ENCODE measurements at places on chromosomes 13 and 19. TPM values are rescaled to one million over a fixed set of nuclear protein-coding genes. Genes with fewer than 3 reads are reported as not detected.

RPS19 gene
- polyA plus RNA-seq = 655 TPM

MAP1S gene
- polyA plus RNA-seq = 12.9 TPM

GAPDHS gene
- polyA plus RNA-seq = not detected

DMKN gene
- polyA plus RNA-seq = 1.4 TPM

- DNase-seq = no peak
Measured at GRCh38 chr13:26488236-26489003, 69.1 kb upstream of the WASF3 start.

DNA sequence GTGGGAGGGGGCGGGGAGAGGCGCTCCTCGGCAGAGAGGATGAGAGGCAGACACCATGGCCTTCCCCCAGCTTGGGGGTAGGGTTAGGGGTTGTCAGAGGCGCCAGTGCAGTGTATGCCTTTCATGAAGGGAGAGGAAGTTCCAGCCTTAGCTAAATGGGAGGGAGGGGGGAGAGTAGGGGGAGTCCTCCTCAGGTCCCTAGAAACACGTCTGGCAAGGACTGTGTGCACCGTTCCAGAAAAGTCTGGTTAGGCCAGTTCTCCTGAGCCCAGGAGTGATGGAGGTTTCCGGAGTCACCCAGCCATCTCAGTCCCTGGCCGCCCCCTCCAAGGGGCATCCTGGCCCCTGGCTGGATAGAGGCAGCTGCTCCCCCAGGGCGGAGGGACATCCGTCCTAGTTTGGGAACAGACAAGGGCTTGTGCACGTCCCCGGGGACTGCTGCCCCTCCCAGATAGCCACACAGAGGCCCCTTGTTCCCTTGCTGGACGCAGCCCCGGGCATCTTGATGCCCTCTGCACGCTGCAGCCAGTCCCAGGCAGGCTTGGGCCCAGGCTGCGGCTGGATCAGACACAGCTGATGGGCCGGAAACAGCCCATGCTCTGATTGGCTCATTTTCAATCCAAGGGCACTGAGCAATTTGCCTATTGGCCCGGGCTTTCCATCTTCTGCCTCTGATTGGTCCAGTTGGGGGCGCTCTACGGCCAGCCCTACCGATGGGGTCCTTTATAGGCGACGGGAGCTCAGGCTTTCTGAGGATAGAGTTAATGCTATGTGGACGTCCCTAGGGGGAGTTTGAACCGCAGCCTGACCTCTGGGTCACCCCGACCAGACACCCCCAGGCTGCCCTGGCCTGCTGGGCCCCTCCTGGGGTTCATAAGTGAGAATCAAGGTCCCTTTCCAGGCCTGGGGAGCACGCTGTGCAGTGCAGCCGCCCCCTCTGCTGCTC lies 3.8 kb downstream of the S1PR2 start:
- no peak for DNase-seq

DNA sequence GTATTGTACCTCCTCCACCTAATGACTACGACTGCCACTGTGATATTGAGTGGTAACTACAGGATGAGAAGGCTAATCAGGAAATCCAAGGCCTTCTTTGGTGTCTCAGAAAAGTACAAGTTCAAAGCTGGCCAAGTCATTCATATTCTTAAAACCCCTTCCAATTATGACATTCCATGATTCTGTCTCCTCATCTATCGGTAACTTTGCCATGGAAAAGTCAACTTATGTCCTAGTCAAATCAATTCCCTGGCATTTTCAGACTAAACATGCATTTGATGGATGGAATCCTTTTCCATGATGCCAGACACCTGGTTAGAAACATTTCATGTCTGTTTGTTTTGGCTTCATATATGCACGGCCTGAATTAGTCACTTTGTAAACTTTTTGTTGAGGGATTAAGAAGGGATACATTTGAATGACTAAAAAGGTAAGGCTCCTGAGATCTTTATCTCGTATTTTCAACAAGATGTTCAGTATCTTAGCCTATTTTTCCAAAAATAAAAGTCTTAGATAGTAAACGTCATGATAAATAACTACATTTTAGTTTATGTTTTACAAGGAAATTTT lies 186.5 kb downstream of the NHLRC3 start:
- no peak for DNase-seq

- DNase-seq = no peak
Measured at GRCh38 chr13:41394166-41394565, 63.2 kb upstream of the RGCC start.

DNA sequence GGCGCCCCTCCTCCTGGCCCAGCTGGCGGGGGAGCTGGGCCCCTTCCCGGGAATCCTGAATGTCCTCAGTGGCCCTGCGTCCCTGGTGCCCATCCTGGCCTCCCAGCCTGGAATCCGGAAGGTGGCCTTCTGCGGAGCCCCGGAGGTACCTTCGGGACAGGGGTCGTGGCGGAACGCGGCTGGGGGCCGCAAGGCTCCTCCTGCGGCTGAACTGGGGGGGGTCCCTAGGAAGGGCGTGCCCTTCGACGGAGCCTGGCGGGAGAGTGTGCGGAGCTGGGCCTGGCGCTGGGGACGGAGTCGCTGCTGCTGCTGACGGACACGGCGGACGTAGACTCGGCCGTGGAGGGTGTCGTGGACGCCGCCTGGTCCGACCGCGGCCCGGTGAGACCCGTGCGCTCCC lies 8.6 kb downstream of the ALDH16A1 start:
- no peak for DNase-seq

DNA sequence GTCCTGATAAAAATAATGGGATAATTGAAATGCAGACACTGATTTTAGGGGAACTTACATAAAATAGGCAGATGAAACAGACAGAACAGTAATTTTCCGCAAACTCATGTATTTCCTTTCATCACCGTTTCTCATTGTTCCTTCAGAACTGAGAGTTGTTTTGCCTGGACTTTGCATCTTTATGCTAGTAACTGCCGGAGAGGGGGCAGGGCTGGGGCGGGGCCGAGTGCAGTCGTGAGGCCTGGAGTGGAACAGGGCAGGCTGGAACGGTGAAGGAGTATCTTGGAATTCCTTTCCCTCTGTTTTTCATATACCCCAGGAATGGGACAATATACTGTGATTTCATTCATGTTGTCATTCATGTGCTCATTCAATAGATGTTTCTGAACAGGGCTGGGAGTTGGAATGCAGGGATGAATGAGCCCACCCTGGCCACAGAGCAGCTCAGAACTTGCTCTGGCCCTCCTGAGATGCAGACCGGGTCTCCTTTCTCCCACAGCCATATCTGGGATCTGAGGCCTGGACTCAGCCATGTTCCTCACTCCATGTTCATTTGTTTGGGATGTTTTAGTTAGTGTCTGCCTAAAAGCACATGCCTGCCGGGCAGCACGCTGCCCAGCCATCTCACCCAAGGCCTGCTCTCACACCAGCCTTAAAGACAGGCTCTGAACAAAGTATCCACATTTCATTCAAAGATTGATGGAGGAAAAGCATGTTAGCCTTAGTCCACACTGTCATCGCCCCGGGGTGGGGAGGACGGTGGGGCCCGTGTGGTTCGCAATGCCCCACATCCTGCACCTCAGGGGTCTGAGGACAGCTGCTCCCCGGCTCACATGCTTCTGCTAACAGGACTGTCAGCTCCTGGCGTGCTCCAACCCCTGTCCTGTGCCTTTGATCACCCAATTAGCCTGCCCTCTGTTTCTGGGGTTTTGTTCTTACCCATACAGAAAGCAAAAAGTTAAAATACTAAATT lies 92.9 kb downstream of the SOX1 start:
- no peak for DNase-seq

DNA sequence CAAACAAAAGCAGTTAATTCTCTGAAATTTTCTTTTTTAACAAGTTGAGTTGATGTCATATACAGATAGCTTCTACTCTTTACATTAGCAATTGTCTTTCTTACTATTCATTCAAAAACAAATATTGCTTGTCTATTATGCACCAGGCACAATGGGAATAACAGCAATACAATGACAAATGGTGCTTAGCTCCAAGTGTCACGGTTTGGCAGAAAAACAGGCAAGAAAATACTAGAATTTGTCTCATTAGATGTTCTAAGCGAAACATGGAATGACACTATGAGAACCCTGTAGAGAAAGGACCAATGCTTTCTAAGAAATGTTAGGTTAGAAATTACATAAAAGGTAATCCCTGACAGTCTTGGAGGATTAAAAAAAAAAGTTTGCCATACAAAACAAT lies 187.6 kb downstream of the PCDH9 start:
- no peak for DNase-seq

DNA sequence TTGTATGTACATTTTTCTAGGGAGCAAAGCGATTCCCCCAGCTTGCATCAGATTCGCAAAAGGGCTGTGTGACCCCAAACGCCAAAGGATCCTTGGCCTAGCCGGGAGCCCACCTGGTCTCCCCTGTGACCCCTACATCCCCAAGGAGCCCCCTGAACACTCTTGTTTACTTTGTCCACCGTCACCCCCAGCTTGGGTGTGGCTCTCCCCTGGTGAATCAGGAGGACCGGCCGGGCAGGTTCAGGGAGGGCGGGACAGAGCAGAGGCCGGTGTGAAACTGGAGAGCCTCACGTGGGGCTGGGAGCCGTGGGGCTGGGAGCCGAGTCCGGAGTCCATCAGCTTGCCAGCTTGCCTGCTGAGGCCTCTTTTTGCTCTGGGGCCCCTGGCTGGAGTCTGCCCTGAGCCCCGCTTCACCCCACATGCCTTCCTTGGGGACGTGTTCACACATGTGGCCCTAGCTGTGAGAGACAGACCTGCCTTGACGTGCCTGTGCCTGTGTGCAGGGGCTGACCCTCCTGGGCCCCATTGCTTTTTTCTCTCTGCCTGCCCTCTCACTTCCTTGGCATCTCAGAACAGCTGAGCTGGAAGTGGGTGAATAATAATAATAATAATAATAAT lies 2.0 kb downstream of the ITPKC start:
- peak; percentile 75 for DNase-seq

Data from liver (tissue), 10 donors.